ENCODE measurements at places on chromosomes 2 and 18. TPM values are rescaled to one million over a fixed set of nuclear protein-coding genes. Genes with fewer than 3 reads are reported as not detected.

CACNB4 gene
- 1.8 TPM for total RNA-seq

IL36RN gene
- not detected for total RNA-seq

UGT1A8 gene
- 26.4 TPM for total RNA-seq

SCN9A gene
- total RNA-seq: 6.8 TPM

SEPTIN2 gene
- 234 TPM for total RNA-seq

HOXD13 gene
- total RNA-seq: not detected

HMSD gene
- not detected for total RNA-seq

KCNK3 gene
- 9.1 TPM for total RNA-seq

TEKT4 gene
- 0.14 TPM for total RNA-seq

KLF7 gene
- total RNA-seq: 32.8 TPM

TOGARAM2 gene
- total RNA-seq: 3.5 TPM

NTSR2 gene
- not detected for total RNA-seq

PLB1 gene
- 7.2 TPM for total RNA-seq

DLGAP1 gene
- 105 TPM for total RNA-seq

GRCh38 chr18:58898010-58898799 lies 33.5 kb downstream of the ZNF532 start:
- no peak for DNase-seq

DNA sequence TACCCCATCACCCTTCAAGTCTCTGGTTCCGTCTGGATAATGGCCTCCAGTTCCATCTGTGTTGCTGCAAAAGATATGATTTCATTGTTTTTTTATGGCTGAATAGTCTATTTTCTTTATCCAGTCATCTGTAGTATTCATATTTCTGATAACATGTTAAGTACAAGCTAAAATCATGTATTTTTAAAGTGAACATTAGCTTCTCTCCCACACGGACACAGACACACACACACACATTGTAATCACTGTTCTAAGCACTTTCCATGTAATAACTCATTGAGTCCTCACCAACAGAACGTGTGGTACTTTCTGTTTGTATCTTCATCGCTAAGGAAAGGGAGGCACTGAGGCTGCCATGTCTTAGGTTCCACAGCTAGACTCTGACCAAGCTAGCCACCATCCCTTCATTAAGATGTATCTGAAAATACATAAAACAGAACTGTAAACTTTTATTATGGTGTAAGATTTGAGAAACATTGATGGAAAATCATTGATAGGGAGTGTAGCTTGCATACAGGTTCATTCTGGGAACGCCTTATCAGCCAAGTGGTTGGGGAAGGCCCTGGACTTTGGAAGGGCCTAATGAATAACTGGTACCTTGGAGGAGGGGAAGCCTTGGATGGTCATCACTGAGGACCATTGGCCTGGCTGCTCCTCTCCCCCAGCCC lies 8.1 kb downstream of the NCK2 start:
- DNase-seq: no peak

GRCh38 chr2:174477759-174478158 lies 9.1 kb downstream of the GPR155 start:
- no peak for DNase-seq

DNA sequence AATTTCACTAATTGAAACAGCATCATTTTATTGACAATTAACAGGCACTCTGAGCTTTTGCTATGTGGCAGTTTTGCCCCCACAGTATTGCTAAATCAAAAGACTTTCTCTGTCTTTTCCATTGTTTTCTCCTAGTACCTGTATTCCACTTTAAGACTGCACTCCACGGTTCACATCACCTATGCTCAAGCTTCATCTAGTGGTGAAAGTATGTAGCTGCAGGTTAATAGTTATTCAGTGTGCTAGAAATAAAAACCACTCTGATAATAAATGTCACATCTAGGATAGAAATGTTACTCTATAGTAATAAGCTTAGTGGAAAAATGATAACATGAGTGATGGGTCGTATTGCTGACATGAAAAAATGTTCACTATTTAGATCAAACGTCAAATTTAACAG lies 24.6 kb downstream of the ARL6IP6 start:
- DNase-seq: no peak

DNA sequence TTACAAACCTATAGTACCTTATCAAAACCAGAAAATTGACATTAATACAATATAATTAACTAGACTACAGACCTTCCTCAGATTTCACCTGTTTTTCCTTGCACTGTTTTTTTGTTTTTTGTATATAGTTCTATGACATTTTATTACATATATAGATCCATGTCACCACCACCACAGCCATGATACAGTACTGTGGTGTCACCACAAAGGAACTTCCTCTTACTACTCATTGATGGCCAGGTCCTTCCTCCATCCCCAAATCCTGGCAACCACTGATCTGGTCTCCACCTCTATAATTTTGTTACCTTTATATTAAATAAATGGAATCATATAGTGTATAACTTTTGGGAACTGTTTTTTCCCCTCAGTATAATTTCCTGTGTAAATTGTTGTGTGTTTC lies 19.4 kb upstream of the ATP6V1B1 start:
- DNase-seq: no peak

DNA sequence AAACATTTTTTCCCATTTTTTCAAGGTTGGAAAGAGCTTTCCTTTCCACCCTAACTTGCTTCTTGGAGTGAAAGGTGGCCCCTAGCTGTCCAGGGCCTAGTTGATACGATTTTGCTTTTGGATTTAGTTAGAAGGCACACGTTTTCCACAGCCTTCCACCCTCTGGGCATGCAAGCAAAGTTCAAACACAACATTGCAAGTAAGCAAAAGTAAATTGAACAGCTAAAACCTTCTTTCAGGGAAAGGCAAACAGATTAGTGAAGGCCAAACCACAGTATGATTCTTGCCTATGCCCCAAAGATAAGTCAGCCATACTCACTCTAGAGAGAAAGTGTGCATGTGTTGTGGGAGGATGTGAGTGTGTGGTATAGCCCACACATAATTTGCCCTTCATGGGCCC lies 273.7 kb upstream of the KLHL29 start:
- DNase-seq: no peak

- DNase-seq: no peak
Observed at GRCh38 chr2:55011831-55012671, 38.2 kb downstream of the RTN4 start.

- no peak for DNase-seq
Observed at GRCh38 chr2:190270298-190270697, 49.3 kb downstream of the HIBCH start.

DNA sequence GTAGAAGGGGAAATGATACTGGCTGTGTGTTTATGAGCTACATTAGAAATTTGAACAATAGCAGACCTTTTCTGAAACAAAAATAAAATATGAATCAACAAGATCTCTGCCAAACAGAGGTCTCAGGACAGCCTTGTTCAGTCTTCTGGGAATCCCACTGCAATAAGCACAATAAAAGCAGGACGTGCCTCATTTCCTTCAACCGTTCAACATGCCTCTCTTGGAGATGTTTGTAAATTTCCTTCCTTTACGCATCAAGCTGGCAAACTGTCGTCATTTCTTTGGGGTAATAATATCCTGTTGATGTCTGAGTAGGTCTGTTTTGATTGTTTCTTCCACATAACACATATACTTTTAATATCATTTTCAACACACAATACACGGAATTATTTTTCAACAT lies 77.2 kb downstream of the TCF4 start:
- peak; percentile 28 for DNase-seq

GRCh38 chr2:148596018-148596417 lies 48.5 kb upstream of the EPC2 start:
- DNase-seq: no peak

GRCh38 chr2:79945653-79946445 lies 358.7 kb downstream of the LRRTM1 start:
- DNase-seq: no peak

GRCh38 chr2:196274387-196274809 lies 103.0 kb upstream of the STK17B start:
- DNase-seq: no peak

DNA sequence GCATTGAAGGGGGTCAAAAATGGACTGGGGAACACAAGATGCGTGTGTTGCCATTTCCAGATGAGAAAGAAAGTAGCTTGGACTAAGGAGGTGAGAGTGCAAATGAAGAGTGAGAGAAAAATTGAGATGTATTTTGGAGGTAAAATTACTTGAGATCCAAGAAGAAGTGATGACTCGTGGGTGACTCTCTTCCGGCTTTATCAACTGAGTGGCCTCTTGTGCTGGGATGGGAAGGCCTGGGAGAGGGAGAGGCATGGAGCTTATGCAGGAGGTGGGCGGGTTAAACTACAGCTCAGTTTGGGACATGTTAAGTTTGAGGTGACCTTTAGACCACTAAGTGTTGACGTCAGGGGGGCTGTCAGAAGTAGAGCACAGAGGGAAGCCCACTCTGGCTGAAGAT lies 34.9 kb downstream of the SULT1C2 start:
- DNase-seq: no peak

GRCh38 chr2:54763636-54764291 lies 40.3 kb downstream of the EML6 start:
- DNase-seq: no peak

DNA sequence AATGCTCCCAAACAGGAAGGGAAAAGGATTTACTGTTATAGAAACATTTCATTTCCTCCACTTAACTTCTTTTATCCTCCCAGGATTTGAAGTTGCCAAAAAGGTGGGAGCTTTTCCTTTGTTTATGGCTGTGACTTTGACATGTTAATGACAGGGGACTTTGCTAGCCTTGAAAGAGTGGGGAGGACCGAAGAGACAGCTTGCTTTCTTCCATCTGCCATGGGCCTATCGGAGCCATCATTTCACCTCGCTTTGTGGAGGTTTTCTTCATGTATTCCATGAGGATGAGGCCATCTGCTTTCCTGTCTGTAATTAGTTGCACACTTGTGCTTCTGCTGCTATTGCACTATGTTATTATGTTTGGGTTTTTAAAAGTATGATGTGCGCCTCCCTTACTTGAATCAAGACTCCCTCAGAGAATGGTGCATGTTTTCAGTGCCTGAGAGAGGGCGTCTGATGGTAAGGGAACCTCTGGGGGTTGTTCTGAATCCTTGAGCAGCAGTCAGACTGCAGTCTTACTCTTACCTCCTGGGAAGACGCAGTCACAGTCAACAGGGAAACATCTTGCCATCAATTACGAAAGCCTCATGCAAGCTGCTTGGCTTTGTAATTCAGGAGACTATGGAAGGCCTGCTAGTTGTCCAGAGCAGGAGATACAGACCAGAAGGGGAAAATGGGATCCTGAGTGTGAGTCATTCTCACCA lies 173.3 kb upstream of the MGAT5 start:
- no peak for DNase-seq

GRCh38 chr2:100260712-100261620 lies 61.3 kb downstream of the LONRF2 start:
- peak; percentile 62 for DNase-seq
